Activated T-cell treated with anti-CD3 and anti-CD28 coated beads, Interleukin-2, amount 50 U/mL, for 24 hours (primary cell): ENCODE measurements at places on chromosomes 7 and 10.

- DNase-seq: no peak
Observed at GRCh38 chr10:56836659-56837058, 475.6 kb upstream of the ZWINT start.

GRCh38 chr10:110324805-110325280, 20.1 kb upstream of the SMNDC1 start:
- no peak for DNase-seq

- no peak for DNase-seq
Observed at GRCh38 chr7:117020591-117020973, 67.3 kb downstream of the ST7 start.

DNA sequence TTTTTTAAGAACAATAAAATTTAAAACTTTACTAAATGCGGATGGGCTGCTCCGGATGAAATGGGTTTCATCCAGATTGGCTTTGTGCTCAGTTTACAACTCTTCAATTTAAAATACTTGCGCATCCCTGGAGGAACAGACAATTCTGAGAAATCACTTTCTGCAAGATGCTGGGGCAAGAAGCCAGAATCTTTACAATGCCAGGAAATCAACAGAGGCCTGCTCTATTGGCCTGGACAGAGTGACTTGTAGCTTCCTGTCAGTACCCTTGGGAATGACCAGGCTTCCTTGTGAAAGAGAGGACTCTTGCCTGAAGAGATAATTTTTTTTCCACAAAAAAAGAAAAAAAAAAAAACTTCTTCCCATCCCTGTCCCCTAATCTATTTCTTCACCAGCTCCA, 3.9 kb upstream of the FAM13C start:
- DNase-seq: no peak

GRCh38 chr7:28882869-28883470, 75.2 kb downstream of the TRIL start:
- no peak for DNase-seq
